ENCODE measurements at places on chromosomes 4 and X. TPM values are rescaled to one million over a fixed set of nuclear protein-coding genes. Genes with fewer than 3 reads are reported as not detected.

GRCh38 chrX:41177297-41177696, 92.1 kb downstream of the USP9X start:
- no peaks in the 10 kb centered on the region for H3K4me1 ChIP-seq
- no peak overlapping the region for H3K27ac ChIP-seq
- peaks cover 17% of the 10 kb centered on the region for H3K36me3 ChIP-seq
- no peak for DNase-seq

GRCh38 chr4:17920681-17921080, 100.9 kb downstream of the LCORL start:
- H3K27ac ChIP-seq = no peak overlapping the region
- no peaks in the 10 kb centered on the region for H3K36me3 ChIP-seq
- no peaks in the 10 kb centered on the region for H3K27me3 ChIP-seq
- H3K4me1 ChIP-seq = no peaks in the 10 kb centered on the region
- no peak for DNase-seq
- H3K4me3 ChIP-seq = no peak overlapping the region

DNA sequence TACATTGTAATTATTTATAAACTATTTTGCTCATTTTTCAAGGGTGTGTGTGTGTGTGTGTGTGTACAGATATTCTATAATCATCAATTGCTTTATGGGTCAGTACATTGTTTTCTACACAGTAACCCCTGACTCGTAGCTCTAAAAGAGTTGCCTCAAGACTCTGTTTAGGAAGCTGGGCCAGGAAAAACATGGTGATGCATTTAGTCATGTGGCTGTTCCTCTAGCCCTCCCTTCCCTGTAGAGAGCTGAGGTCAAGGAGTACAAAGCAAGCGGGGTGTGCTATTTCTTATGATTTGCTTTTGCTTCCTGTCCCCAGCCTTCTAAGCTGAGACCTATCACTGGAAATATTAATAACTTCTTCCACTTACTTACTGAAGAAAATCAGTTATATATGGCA, 34.8 kb upstream of the SPANXD start:
- H3K4me1 ChIP-seq = no peaks in the 10 kb centered on the region
- no peak overlapping the region for H3K4me3 ChIP-seq
- H3K36me3 ChIP-seq = no peaks in the 10 kb centered on the region
- H3K27ac ChIP-seq = no peak overlapping the region
- no peak for DNase-seq
- H3K27me3 ChIP-seq = no peaks in the 10 kb centered on the region

DNA sequence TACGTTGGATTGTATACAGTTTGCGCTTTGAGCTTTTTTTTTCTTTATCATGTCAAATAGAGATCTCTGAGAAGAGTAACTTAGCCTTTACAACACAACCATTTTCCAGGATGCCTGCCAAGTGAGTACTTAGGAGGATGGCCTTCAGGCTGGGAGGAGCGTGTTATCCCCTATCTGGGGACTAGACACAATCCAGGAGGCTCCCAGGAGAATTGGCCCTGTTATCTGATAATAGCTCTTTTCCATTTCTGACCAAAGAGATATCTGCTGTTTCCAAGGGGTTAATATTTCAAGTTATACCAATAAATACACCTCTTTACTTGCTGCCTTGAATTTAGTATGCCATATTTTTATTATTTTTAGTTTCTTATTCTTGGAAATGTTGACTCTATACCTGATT, 169.5 kb upstream of the SMARCAD1 start:
- H3K4me3 ChIP-seq = no peak overlapping the region
- H3K27me3 ChIP-seq = no peaks in the 10 kb centered on the region
- no peak overlapping the region for H3K27ac ChIP-seq
- no peaks in the 10 kb centered on the region for H3K4me1 ChIP-seq
- H3K36me3 ChIP-seq = no peaks in the 10 kb centered on the region

GRCh38 chr4:151197247-151197646, 79.7 kb upstream of the PRSS48 start:
- H3K4me1 ChIP-seq = no peaks in the 10 kb centered on the region
- no peak overlapping the region for H3K4me3 ChIP-seq
- H3K27me3 ChIP-seq = no peaks in the 10 kb centered on the region

DNA sequence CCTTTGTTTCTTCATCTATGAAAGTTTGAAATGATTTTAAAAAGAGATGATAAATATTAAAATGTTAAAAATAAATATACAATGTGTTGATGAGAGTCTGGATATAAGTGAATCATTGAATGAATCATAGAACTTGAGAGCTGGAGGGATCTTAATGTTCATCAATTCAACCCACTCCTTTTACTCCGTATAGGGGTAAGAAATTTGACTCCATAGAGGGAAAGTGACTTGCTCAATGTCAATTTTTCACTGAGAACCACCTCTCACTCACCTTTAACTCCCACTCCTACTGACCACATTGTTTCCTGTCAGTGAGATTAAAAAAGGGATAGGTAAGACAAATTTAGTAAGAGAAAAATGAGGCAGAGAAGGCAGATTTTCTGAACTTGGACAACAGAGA, 557.2 kb upstream of the GRIA3 start:
- no peaks in the 10 kb centered on the region for H3K36me3 ChIP-seq
- no peaks in the 10 kb centered on the region for H3K4me1 ChIP-seq
- no peak for DNase-seq
- no peaks in the 10 kb centered on the region for H3K27me3 ChIP-seq
- H3K27ac ChIP-seq = no peak overlapping the region

The IL1RAPL2 gene
- total RNA-seq = 0.25 TPM

The TEX11 gene
- not detected for total RNA-seq

The IGFBP7 gene
- 167 TPM for total RNA-seq

The SMR3B gene
- not detected for total RNA-seq
